GM06990 (cell line): ENCODE measurements at places on chromosomes 12 and 14.

- DNase-seq: no peak
These were observed 124.2 kb downstream of the PAWR start for GRCh38 chr12:79566452-79567174.

GRCh38 chr12:130435826-130436225 lies 98.1 kb downstream of the PIWIL1 start:
- DNase-seq: no peak

- DNase-seq: no peak
These were observed 10.9 kb upstream of the RIN3 start for GRCh38 chr14:92502541-92503286.

DNA sequence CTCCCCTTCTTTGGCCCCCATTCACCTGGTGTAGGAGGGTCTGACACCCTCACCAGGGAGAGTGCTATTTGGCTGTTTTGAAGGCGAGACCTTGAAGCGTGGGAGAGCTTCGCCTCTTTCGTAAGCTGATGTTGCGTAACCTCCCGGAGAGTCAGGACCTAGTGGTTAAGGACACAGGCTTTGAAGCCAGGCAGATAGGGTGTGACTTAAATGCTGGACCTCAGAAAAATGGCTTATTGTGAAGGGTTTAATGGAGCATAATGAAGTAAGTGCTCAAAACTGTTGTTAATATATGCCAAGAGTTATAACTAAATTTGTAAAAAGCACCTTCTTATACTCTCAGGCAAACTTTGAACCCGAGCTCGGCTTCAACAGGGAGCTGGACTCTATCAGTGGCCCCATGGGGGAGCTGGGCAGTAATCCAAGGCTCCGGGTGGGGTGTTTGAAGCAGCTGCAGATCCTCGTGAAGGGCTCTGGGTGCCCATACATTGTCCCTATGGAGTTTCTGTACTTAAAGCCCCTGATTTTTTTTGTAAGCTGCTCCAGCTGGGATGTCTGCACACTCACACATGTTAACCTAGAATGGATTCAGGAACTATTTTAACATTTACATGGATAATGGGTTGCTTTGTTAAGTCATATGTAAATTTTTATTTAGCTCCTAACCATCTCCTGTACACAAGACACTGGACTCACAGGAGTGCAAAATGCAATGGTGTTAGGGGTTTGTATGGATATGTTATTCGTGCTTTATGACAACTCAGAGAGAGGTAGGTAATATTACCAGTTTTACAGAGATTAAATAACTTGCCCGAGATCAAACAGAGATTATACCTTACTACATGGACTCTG lies 26.0 kb downstream of the PPFIBP1 start:
- DNase-seq: no peak

DNA sequence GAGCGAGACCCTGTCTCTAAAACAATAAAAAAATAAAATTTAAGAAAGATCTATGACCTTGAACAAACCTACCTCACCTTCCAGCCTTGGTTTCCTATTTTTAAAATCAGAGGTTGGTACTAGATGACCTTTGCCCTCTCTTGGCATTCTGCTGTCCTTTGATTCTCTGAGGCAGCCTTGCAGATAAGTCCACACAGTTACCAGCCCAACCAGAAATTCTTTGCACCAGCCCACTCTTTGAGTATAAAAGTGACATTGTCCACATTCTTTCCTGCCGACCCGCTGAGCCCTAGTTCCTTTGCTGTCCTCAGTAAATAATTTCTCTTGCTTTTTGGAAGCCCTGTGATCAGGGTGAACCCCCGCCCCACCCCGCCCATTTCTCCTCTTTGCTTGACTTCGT lies 150.4 kb downstream of the PHETA1 start:
- DNase-seq: no peak

DNA sequence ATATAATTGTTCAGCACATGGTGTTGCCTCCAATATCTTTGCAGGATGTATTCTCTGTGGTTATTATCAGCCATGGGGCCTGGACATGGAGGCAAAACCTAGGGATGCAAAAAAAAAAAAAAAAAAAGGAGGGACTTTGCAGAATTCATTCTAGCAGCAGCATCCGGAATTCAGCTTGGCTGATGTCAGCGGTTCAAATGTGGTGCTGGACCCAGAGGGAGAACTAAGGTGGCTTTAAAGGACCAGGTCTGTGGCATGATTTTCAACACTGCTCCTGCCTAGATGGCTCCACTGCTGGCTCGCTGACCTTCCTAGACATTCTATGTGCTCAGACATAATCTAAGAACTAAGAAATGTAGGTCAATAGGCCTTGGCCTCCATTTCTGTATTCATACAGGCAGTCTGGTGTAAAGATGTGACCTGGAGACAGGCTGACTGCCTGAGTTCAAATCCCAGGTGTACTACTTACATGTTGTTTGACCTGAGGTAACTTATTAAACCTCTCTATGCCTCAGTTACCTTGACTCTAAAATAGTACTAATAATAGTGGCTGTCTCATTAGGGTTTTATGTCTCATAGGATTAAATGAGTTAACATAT lies 108.6 kb downstream of the PPM1A start:
- DNase-seq: no peak

DNA sequence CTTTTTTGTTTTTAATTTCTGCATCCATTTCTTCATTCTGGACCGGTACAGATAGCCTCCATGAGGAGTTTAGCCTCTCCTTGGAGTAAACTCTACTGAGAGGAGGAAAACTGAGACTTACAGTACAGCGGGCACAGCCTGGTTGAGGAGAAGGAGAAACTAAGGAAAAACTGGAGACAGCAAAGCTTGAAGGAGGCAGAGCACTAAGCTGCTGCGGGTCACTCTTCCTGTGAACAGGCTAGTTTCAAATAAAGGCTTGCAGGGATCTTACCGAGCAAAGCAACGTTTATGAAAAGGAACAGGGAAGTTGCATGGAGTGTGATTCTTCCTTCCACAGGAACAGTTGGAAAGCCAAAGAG lies 348 bp upstream of the SSTR1 start:
- DNase-seq: no peak

DNA sequence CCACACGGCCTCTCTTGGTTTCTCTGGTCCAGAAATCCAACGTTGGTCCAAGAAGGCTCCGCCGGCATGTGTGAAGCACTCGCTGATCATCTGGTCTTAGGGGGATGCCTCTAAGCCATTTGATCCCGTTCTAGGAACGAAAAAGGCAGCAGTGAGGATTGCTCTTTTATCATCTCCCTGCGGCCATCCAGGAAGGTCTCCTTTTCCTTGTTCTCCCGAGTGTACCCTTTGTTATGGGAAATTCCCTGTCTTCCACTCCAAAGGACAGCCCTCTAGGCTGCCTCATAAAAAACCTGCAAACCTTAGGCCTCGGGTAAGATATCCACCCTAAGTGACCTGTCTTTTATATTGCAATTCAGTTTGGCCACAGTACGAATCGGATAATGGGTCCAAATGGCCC lies 85.8 kb downstream of the TMTC3 start:
- DNase-seq: no peak

GRCh38 chr12:88726806-88727720 lies 146.8 kb upstream of the KITLG start:
- DNase-seq: no peak

DNA sequence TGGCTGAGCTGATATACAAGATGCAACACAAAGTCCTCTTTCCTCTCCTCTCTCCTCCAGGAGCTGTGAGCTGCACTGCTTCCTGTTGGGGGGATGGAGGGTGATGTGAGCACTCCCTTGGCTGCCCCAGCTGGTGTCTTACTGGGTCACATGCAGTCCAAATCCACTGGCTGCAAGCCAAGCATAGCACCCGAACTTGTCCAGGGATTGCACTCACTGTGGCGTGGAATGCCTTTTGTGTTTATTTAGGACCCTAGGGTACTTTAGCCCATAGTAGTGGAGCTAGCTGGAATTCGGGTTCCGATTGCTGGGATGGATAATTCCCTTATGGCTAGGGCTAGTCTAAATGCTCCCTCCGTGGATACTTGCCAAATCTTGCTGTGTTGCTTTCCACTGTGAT lies 424.9 kb upstream of the SYT1 start:
- DNase-seq: no peak

- no peak for DNase-seq
These were observed 4.2 kb upstream of the GRIP1 start for GRCh38 chr12:66683073-66683472.

GRCh38 chr14:75125617-75126016 lies 1.2 kb downstream of the NEK9 start:
- DNase-seq: no peak

GRCh38 chr12:25761356-25761755 lies 197.1 kb upstream of the RASSF8 start:
- no peak for DNase-seq

GRCh38 chr12:41532072-41532471 lies 344.0 kb downstream of the PDZRN4 start:
- no peak for DNase-seq
